ENCODE measurements at places on chromosomes 5 and 9.

GRCh38 chr5:179783128-179783527 lies 10.7 kb upstream of the LTC4S start:
- no peak for DNase-seq

DNA sequence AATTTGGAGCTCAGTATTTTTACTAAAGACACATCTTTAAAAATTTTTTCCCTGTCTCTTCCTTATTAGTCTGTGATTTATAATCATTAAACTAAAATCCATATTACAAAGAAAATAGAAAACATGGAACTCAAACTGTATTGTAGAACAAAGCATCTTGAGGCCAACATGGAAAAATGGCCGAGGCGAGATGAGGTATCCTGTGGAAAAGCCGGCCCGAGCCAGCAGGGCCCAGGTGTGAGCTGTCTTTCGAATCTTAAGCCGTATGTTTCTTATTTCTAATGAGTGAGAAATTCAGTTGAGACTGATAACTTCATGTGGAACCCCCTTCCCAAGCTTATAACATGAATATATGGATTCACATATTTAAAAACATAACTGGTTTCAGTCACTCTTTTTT lies 170.4 kb upstream of the OTULINL start:
- no peak for DNase-seq

- no peak for DNase-seq
Measured at GRCh38 chr5:134028496-134028895, 23.7 kb upstream of the VDAC1 start.

DNA sequence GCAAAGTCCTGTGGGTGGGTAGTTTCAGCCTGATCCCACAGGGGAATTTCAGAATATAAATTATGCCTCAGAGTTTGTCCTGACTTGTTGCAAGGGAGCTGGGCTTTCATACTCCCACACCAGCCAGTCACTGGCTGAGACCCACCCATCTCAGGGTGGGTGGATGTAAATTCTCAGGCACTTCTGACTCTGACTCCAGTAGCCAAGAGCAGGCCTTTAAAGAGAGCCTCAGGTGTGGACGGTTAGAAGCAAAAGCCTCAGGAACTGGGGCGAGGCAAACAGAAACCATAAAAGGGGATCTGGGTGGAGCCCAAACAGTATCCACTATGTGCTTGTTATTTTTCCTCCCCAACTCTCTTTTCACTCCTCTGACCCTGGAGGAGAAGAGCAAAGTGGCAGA lies 28.6 kb upstream of the FBXW11 start:
- no peak for DNase-seq

- no peak for DNase-seq
Measured at GRCh38 chr9:30723656-30724055, 1660.8 kb upstream of the ACO1 start.

DNA sequence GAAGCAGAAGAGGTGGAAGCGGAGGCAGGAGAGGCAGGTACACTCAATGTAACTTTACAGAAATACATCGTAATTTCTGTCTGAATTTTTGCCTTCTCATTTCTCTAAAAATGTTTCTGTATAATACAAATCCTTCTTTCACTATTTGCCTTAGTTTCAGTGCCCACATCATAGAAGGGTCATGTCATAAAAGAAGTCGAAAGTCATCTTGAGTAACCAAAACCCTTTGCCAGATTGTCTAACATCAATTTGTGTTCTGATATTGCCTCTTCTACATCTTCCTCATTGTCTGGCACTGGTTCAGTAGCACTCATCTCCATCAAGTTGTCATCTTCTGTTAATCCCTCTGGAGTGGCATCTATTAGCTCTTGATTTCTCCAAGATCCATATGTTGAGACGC lies 6.2 kb upstream of the CYFIP2 start:
- DNase-seq, result no peak

GRCh38 chr9:4829969-4830368 lies 37.2 kb downstream of the RCL1 start:
- no peak for DNase-seq

- no peak for DNase-seq
Measured at GRCh38 chr9:24398466-24398865, 147.2 kb downstream of the IZUMO3 start.

- DNase-seq, result no peak
Measured at GRCh38 chr5:146084376-146084775, 21.0 kb downstream of the PLAC8L1 start.

DNA sequence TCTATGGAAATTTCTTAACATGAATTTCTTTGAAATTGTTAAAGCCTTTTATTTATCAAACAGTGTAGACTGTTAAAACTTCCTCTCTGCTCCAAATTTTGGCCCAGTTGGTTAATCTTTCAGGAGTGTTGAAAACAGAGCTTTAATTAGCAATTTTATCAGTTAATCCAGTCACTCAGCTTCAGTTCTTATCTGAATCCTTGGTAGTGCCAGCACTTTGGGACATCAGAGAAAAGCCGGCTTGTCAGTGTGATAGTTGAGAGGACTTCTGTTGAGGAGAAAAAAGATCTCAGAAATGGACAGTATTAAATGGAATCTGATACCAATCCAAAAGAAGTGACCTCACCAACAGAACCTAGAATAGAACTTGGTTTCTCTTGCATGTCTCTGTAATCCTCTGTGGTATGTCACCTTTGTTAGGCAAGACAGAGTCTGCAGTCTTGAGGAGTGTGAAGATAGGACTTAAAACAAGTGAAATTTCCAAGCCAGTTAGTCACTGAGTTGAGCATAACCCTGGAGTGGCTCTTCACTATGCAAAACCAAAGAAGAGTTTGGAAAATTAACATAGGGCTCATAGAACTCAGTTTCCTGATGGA lies 251.8 kb downstream of the NNT start:
- DNase-seq, result no peak

DNA sequence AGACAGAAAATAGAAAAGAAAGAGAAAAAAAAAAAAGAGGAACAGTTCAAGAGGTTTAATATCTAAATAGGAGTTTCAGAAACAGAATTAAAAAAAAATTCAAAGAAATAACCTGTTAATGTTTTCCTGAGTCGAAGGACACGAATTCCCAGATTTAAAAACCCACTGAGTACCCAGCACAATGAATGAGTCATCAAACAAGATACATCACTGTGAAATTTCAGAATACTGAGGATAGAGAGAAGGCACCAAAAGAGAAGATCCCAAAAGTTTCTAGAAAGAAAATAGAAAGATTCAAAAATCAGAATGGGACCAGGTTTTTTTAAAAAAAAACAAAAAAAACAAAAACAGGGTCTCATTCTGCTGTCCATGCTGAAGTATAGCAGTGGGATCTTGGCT lies 8.8 kb downstream of the CDO1 start:
- DNase-seq, result no peak

DNA sequence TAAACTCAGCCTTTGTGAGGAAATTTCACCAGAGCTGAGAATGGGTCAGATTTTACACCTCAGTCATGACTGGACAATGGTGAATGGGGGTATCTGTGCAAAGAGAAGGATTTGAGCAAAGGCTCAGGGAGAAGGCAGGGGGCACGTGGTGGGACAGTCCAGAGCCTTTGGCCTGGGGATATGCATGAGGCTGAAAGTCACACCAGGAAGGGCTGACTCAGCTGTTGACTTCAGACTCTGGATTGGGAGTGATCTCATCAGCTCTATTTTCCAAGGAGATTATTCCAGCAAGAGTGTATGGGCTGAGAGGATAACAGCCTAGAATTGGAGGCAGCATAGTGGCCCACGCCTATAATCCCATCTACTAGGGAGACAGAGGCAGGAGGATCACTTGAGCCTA lies 53.6 kb downstream of the SAXO1 start:
- DNase-seq, result no peak

- no peak for DNase-seq
Measured at GRCh38 chr9:14565352-14566016, 127.7 kb downstream of the ZDHHC21 start.

DNA sequence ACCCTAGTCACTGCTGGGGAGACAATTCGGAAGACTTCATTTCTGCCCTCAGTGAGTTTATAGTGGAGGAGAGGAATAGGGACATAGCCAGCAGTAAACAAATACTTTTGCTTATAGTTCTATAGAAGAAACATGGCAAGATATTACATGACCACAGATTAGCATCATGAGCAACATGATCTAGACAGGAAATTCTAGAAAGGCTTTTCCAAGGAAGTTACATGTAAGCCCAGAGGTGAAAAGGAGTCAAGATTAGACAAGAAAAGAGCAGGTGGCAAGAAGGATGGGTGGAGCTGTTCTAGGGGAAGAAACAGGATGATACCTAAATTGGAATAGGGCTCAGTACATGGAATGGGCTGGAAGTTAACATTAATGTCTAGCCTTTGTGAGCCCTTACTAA lies 82.8 kb upstream of the MYO10 start:
- DNase-seq, result no peak

- DNase-seq, result no peak
Measured at GRCh38 chr5:131217791-131218190, 46.1 kb upstream of the CDC42SE2 start.

DNA sequence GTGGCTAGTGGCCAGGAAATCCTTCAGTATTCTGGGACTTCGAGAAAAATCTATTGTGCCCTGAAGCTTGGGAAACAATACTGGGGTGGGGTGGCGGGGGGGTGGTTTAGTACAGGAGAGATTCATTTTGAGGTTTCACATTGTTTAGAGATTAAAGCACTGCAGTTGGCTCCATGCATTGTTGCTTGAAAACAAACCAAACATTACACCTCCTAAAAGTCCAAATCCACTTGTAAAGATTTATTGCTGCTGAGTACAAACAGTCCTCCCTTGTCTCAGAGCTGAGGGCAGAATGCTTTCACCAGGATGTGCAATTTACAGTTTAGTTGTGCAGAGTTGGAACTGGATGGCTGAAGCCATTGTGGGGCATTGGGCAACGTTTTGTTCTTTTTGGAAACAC lies 49.4 kb downstream of the GGTA1 start:
- DNase-seq, result no peak

GRCh38 chr9:112894041-112894440 lies 3.4 kb upstream of the SLC46A2 start:
- DNase-seq, result no peak

GRCh38 chr9:121485623-121486022 lies 14.0 kb downstream of the GGTA1 start:
- no peak for DNase-seq

- no peak for DNase-seq
Measured at GRCh38 chr5:135521964-135522363, 13.8 kb downstream of the NEUROG1 start.
